Activated gamma-delta T cell treated with Interleukin-2 at 50 U/mL for 16 hours (primary cell): ENCODE measurements at places on chromosomes 3 and 15.

GRCh38 chr3:66738625-66739365 is 238.0 kb upstream of the LRIG1 start:
- DNase-seq: no peak

DNA sequence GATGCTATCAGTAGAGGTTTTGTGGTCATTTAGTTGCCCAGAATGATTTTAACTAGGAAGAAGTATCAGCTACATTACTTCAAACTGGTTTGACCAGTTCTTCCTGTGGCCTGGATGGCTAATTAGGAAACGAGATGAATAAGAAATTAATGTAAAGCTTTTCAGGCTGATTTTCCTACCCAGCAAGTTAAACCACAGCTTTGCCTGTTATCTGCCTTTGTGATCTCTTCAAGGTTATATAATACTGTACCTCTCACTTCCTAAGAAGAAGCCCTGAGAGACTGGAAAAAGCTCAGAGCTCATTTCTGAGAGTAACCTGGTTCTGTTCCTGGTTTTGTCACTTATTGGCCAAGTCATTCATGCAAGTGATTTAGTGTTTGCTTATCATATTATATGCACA is 782.2 kb upstream of the GOLIM4 start:
- no peak for DNase-seq

DNA sequence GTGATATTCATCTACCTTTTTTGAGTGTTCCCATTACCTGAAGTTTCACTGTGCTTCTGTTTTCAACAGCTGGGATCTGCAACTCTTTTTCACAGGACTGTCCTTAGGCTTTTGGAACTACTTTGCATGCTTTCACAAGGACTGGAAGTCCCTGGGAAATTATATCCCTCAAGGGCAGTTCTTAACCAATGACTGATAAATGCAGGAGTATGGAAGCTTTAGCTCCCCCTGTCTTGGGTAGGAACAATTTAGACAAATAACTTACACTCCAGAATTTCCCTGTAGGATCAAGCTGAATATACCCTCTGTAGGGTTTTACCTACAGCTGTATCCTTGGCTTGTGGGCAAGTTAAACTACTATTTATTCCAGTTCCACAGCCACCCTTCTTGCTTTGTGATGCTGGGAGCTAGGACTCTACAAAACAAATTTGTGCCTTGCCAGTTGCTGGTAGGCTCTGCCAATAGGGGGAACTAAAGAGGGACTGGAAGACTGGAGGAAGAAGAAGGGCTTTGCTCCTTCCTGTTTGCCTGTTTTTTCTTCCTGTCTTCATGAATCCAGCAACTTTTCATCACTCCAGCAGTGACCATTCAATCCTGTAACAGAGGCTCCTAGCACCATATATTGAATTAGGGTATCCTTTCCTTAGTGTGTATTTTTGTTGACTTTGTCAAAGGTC is 6.8 kb upstream of the ZNF280D start:
- DNase-seq: no peak

- no peak for DNase-seq
Observed at GRCh38 chr15:40943764-40944365, 9.4 kb upstream of the CHAC1 start.

DNA sequence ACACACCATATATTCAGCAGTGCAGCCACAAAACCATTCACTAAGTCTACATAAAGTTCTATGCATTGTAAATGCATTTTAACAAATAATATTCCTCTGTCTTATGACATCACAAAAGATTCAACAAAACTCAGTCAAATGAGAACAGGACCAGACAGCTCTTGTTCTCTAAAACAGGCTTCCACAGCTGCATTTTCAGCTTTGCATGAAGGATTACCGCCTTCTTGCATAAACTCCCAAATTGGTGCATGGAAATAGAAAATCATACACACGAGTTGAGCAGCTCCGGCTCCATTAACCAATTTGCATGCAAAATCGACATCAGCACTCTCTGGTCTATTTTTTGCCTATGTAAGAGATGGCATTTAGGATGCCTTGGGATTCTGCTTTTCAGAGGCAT is 66.4 kb downstream of the RFTN1 start:
- DNase-seq: no peak

- DNase-seq: no peak
Observed at GRCh38 chr3:171967137-171967783, 72.1 kb upstream of the FNDC3B start.
